ENCODE measurements at places on chromosomes 2 and 18.

- DNase-seq: no peak
Measured at GRCh38 chr18:10804126-10804525, 278.3 kb downstream of the NAPG start.

DNA sequence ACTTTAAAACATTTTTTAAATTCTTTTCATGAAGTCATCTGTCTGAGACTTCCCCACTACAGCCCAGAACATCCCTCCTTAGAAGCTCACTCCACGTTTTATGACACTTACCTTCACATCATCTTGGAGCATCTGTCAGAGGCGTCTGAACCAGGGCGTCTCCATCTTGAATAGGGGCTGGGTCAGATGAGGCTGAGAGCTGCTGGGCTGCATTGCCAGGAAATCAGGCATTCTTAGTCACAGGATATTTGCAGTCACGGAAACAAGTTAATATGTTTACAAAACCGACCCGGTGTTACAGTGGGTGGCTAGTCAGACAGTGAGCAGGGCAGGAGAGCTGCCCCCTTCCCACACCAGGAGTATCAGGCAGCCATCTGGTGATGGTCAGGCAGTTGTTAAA lies 456.5 kb downstream of the FBXO15 start:
- no peak for DNase-seq

DNA sequence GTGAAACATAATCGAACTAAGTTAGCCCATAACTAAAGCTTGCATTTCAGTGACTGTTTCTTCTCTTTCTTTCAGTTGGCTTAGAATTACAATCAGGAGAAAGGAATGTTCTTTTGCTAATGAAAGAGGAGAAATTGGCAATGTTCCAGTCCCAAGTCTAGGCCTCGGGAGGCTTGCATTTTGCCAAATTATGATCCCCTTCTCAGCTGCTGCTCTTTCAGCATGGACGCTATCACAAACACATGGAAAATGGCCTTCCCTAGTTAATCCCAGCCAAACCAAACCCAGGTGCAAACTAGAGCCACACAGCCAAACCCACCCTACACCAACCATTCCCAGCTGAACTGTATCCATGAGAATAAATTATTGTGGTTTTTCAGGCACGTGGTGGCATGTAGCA lies 605.2 kb upstream of the LRRTM4 start:
- DNase-seq: no peak

DNA sequence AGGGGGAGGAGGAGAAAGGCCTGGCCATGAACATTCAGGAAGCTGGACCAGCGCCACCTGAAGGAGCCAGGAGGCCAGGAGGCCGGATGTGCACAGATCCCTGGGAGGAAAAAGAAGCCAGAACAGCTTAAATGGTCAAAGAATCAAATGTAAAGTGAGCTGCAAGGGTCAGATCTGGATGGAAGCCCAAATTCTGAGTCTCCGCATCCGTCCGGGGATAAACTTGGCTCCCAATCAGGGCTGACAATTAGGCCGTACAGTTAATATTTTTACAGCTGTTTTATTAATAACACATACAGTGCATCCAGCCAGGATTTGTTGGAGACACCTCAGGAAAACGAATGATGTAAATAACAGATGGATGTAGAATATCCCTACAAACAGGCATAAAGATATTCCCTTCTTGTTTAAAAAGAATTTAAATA lies 495.1 kb upstream of the TCF4 start:
- no peak for DNase-seq

GRCh38 chr18:27314996-27315395 lies 129.9 kb upstream of the CHST9 start:
- no peak for DNase-seq

- DNase-seq: no peak
Measured at GRCh38 chr2:170812710-170813600, 3.7 kb upstream of the GAD1 start.

- no peak for DNase-seq
Measured at GRCh38 chr18:9854801-9855676, 30.7 kb upstream of the TXNDC2 start.

GRCh38 chr2:74417763-74418162 lies 3.7 kb downstream of the C2orf81 start:
- no peak for DNase-seq

- no peak for DNase-seq
Measured at GRCh38 chr18:36307513-36307912, 10.0 kb downstream of the FHOD3 start.

- DNase-seq: no peak
Measured at GRCh38 chr2:222998459-222998858, 53.5 kb upstream of the KCNE4 start.

- no peak for DNase-seq
Measured at GRCh38 chr2:122643725-122644329, 888.4 kb downstream of the TSN start.

GRCh38 chr18:78561757-78562510 lies 417.7 kb upstream of the SALL3 start:
- DNase-seq: no peak

- no peak for DNase-seq
Measured at GRCh38 chr2:30769481-30769780, 37.8 kb downstream of the CAPN13 start.

GRCh38 chr2:43943809-43944452 lies 51.9 kb downstream of the LRPPRC start:
- DNase-seq: no peak

GRCh38 chr2:219514196-219514761 lies at the start of gene ASIC4:
Gene ASIC4 (plus strand): TSS chr2:219514482. CDS start chr2:219514725, 243 bp downstream.
- no peak for DNase-seq
